ENCODE measurements at places on chromosomes 5 and 9.

- peak; percentile 25 for DNase-seq
Measured at GRCh38 chr9:17005056-17005823, 129.6 kb upstream of the CNTLN start.

GRCh38 chr9:4857163-4857810, 64.5 kb downstream of the RCL1 start:
- no peak for DNase-seq

GRCh38 chr5:180494510-180495181, 467 bp downstream of the CNOT6 start:
- DNase-seq = peak; percentile 48

- DNase-seq = no peak
Measured at GRCh38 chr5:136594416-136594815, 229.1 kb upstream of the TRPC7 start.

GRCh38 chr5:153960269-153961215, 78.2 kb downstream of the FAM114A2 start:
- no peak for DNase-seq

DNA sequence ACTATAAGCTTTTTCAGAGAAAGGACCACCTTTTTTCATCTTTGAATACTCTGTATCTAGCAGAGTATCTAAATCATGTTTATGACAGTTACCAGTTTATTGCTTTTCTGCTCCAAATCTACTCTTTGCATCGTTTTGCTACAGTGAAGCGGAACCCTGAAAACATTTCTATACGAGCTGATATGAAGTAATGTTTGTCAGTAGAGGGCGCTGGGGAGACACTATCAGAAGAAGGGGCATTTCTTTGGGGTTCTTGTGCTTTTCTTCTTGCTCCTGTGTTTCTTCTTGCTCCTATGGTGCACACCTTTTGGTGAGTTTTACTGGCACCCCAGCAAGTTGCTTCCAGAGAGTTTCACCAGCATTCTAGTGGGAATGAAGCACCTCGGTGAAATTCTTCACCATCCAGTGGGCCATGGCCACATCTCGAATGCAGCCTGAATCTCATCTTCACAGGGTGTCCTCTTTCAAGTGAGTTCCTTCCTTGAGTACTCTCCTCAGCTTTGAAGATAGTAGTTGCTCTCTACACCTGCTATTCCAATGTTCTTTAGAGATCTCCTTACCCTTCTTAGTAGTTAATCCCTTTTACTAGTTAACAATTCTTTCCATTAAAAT, 98.4 kb downstream of the FGF1 start:
- peak; percentile 40 for DNase-seq

GRCh38 chr5:159342840-159343239, 12.6 kb upstream of the IL12B start:
- no peak for DNase-seq

- no peak for DNase-seq
Measured at GRCh38 chr9:7237473-7238246, 479.9 kb downstream of the KDM4C start.

GRCh38 chr9:18707489-18708205, 233.7 kb downstream of the ADAMTSL1 start:
- DNase-seq = no peak

DNA sequence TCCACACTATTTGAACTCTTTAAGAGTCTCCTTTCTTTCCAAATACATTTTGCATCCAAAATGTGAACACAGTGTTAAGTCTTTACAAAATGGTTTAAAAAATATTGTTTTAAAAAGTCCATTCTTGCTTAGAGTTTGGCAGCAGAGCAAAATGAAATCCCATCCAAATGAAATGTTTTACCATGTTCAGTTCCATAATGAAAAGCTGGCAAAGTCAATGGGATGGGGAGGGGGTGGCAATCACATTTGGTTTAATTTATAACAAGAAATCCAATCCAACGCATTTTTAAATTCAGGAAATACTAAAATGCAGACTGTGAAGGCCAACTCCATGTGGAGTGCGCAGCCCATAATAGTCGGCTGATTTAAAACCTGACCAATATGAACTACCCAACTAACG, 39.4 kb downstream of the MRPL36 start:
- no peak for DNase-seq

DNA sequence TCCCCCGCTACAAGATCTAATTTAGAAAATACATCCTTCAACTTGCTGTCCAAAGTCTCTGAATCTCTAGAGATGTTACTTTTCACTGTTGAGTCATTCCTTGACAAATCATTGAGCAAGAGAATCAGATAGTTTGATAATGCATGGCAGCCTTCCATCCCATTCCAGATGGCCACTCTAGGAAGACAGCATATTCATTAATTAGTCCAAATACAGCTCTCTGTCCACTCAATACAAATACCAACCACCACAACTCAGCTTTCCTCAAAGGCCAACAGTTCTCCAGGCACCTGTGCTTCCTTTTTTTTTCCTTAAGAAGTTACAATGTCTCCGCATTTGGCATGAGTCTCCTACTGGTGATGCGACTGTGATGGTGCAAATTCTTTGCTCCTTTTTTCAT, 72.3 kb downstream of the DROSHA start:
- no peak for DNase-seq

DNA sequence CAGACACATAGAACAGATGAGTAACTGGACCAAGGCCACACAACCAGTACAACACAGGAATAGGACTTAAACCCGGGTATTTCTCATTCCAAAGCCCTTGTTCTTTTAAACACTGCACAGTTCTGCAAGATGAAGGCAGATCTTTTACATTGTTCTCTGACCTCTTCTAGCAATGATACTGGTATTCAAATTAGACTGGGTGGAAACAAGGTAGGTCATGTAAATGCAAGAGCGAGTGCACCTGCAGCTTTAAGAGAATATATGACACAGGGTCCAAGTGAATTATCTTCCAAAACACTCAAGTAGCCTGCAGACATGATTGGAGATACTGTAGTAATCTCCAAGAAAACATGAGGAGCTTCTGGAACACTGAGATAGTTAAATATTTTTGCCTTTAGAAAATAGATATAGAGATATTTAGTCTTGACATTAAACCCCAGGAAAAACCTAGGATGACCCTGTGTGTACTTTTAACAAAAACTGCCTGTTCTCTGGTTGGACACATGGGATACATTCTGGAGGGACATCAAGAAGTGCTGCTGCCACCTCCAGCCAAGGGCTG, 130.6 kb upstream of the EPB41L4A start:
- DNase-seq = no peak

DNA sequence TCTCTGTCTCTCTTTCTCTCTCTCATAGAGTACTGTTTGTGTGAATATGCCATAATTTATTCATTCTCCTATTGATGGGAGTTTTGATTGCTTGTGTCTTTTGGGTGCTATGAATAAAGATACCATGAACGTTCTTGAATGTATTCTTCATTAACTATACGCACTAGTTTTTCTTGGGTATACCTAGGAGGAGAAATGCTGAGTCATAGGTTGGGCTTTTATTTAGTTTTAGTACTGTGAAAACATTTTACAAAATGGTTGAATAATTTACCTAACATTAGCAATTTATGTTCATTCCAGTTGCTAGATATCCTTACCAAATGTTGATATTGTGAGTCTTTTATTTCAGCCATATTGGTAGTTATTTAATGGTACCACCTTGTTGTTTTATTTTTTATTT, 192.5 kb downstream of the NPR3 start:
- DNase-seq = no peak

DNA sequence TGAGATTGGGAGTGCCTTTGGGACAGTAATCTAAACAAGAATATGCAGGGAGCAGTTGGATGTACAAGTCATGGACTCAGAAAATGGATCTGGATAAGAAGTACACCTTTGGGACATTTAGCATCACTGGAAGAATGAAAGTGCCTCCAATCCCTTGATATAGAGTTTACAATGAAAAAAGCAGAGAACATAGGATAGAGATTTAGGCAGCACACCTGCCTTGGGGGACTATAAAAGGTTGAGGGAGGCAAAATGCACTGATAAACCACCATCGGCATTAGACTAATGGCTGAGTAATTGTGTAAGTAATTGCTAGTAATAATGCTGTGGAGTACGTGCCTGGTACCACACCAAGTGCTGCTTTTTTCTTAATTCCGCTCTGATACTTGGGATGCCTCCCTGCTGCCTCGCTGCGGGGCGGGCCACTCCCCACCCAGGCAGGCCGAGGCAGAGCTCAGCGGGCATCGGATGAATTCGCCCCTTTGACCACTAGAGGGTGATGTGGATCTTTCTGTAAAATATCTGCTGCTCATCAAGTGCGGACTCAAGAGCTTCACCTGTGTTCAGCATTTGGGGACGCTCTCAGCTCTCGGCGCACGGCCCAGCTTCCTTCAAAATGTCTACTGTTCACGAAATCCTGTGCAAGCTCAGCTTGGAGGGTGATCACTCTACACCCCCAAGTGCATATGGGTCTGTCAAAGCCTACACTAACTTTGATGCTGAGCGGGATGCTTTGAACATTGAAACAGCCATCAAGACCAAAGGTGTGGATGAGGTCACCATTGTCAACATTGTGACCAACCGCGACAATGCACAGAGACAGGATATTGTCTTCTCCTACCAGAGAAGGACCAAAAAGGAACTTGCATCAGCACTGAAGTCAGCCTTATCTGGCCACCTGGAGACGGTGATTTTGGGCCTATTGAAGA, 99.9 kb downstream of the ANKRD18B start:
- DNase-seq = peak; percentile 52

DNA sequence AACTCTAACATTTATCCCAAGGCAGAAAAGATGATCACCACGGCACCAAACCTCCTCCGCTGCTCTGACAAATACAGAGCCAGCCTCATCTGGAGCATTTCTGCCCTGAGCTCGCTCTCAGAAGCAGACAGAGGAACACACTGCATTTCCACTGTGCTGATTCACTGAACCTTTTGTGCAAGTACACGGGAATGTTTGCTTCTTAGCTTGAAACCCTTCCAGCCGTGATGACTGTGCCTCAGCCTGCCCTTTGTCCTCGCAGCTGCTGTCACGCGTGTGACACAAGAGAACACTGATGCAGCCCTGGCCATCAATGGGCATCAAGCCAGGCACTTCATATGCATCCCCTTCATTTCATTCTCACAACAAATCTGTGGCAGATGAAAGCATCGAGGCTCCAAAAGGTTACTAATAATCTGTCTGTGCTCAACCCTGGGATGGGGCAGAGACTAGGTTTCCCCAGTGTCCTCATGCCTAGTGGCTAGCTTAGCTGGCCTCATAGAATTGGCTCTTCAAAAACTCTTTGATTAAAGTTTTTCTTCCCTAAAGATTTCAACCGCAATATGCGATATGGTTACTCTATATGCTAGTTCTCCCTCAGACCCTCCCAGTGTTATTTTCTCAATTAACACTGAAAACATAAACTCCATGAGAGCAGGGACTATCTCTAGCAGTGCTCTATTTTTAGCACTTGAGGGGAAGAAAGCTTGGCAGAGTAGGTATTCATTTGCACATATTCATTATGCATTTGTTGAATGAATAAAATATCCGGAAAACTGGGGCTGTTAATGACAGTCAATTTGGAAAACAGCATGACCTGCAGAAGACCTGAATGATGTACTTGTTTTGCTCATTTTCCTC, 7.3 kb downstream of the CDC14B start:
- DNase-seq = peak; percentile 39

GRCh38 chr5:95864944-95865504, 42.5 kb upstream of the GLRX start:
- DNase-seq = no peak

GRCh38 chr9:110969971-110970386, 68.3 kb downstream of the LPAR1 start:
- no peak for DNase-seq

DNA sequence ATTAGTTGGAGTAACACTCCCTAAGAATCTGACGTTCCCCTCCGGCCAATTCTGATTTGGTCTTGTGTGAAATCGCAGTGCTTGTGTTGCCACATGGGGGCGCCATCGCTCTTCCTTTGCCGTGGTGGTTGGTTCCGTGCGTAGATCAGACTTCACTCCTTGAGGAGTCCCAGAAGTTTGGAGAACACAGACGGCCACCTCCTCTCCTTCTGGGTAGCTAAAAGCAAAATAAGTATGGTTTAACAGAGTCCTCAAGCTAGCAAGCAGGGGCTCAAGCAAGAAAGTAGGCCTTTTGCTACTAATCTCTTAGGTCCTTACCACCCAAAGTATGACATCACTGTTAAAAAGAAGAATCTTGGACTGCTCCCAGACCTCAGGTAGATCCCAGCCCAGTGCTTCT, 59.5 kb downstream of the HSPA4 start:
- DNase-seq = peak; percentile 79

- DNase-seq = peak; percentile 17
Measured at GRCh38 chr5:126449751-126450271, 26.6 kb downstream of the GRAMD2B start.

GRCh38 chr5:110663525-110663924, 62.9 kb downstream of the TMEM232 start:
- no peak for DNase-seq

GRCh38 chr9:14912859-14913258, 2.6 kb upstream of the FREM1 start:
- DNase-seq = no peak

DNA sequence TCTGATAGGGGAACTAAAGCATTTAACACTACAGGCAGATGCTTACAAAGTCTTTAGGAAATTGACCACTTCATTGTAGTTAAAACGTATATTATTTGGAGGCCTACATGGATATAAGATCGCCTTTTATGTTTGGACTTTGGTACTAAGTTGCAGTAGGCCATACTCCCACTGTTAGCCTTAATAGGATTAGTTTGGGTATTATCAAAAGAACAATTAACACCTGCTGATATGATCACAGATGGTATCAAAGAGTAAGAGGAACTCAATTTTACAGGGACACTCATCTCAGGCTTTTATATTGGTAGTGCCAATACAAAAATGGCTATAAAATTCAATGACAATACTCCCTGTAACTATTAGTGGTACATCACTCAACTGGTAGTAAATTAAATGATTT, 1183.0 kb downstream of the MAT2B start:
- no peak for DNase-seq

DNA sequence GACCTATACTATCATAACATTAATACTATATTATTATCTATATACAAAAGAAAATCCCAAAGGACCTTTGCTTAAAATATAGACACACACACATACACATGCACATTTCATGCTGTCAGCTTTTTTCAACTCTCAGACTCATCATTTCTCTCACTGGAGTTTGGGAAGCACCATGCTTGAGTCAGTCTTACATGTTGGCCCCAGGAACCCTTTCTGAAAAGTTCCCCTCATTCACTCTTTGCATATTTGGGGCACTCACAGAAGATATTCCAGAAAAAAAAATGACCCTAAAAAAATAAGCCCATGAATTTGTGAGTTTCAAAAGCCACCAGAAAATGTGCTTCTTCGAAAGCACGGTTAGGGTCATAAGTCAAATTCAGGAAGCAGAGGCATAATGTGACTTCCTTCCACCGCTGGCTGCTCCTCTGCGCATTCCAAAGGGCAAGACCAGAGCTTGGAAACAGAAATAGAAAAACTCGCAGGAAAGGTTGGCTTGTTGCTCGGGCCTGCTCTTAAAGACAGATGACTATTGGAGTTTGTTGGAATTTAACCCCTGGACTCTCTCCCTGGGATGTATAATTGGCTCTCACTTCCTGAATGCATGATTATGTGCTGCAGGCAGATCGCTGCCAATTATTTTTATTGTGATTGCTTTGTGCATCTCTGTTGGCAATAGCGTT, 129.7 kb upstream of the IQGAP2 start:
- peak; percentile 8 for DNase-seq

GRCh38 chr5:59769041-59769360, 124.5 kb downstream of the PDE4D start:
- DNase-seq = no peak

All from heart right ventricle (tissue), 16 donors.